ENCODE measurements at places on chromosomes 5 and 9.

GRCh38 chr5:2324788-2325187 lies 426.7 kb downstream of the IRX2 start:
- no peak for DNase-seq

DNA sequence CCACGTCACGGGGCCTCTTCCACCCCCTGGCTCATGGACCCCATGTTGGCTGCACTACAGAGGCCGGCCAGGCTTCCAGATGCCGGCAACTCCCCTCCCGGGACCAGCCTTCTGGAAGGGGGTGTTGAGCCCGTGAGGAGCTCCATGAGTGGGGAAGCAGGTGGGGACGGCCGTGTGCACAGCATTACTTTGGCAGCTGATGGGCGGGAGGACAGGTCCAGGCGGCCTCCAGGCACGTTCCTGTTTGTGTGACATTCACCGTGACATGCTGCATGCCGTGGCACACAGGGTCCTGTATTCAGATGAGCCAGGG lies 29.1 kb upstream of the ABO start:
- no peak for DNase-seq

DNA sequence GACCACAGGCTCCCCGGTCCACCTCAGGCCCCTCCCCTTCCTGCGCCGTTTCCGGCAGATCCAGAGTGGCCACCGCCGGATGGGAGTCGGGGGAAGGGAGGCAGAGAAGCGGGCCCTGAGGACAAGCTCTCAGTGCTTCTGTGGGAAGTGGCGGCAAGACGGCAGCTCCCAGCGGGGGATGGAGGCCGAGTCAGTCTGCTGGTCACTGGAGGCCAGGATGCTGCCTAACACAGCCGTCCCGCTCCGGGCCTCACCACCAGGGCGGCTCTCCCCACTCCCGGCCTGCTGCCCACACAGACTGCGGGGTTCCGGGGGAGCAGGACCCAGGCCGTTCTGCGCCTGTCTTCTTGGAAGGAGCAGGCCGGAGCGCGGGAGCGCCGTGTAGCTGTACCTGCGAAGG lies 31.4 kb downstream of the FXN start:
- no peak for DNase-seq

DNA sequence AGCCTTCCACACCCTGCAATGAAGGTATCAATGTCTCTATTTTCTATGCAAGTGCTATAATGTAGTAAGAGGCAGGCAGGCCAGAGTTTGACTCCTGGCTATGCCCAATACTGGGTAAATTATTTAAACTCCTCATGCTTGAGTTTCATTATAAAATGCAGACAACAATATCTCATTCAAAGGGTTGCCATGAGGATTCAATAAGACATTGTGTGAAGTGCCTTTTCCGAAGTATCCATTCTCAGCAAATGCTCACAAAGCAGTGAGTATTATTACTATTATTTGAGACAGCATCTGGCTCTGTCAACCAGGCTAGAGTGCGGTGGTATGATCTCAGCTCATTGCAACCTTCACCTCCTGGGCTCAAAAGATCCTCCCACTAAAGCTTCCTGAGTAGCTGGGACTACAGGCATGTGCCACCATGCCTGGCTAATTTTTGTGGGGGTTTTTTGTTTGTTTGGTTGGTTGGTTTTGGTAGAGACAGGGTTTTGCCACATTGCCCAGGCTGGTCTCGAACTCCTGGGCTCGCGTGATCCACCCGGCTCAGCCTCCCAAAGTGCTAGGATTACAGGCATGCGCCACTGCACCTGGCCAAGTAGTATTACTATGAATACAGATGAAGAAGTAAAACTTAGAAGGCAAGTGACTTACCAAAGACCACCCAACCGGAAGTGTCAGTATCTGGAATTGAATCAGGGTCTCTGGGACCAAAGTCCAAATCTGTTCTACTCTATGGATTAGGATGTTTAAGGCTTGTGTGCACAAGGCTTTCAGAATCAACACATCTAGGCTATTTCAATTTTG lies 18.8 kb downstream of the ADAM19 start:
- no peak for DNase-seq

DNA sequence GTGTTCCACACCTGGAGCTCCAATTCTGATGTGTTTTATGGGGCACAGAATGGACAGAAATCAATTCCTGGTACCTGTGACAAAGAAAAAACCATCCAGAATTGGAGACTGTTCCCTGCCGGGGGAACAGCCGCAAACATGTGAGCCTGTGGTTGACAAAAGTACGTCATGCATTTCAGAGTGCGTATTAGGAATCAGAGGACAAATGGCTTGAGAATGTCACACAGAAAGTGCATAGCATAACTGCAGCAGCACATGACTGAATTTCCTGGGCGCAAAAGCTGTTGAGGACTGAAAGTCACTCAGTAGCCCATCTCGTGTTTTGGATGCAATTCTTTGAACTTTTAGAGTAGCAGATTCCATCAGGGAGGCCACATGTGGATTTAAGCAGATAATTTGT lies 85.1 kb downstream of the TRIO start:
- DNase-seq = no peak
